ENCODE measurements at places on chromosomes 1 and 21. TPM values are rescaled to one million over a fixed set of nuclear protein-coding genes. Genes with fewer than 3 reads are reported as not detected.

GRCh38 chr1:16720351-16721223, 19.7 kb upstream of the RNU1-4 start:
- H3K4me1 ChIP-seq = no peaks in the 10 kb centered on the region
- H3K27me3 ChIP-seq = no peaks in the 10 kb centered on the region
- no peaks in the 10 kb centered on the region for H3K36me3 ChIP-seq
- no peak overlapping the region for H3K27ac ChIP-seq
- no peak overlapping the region for H3K4me3 ChIP-seq
- DNase-seq = no peak

GRCh38 chr1:58136387-58136786, 410.1 kb downstream of the OMA1 start:
- no peaks in the 10 kb centered on the region for H3K27me3 ChIP-seq
- no peak for DNase-seq
- H3K36me3 ChIP-seq = no peaks in the 10 kb centered on the region
- H3K4me3 ChIP-seq = no peak overlapping the region

DNA sequence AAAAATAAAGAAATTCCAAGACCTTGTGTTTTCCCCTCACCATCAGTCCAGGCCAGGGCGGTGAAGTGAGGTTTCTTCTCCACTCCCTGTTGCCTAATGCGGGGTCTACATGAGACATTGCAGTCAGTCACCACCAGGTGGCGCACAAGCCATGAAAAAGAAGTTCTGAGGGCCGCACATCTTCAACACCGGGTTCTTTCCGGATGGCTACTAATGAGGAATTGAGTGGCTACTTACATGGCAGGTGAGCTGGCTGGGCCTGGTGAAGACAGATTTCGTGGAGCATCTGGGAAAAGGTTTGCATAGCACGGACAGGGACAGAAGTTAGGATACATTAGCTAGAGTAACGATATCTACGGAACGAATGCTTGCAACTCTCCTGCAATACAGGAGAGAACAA, 15.8 kb upstream of the S100A11 start:
- DNase-seq = peak; percentile 78
- no peak overlapping the region for H3K4me3 ChIP-seq
- H3K27ac ChIP-seq = no peak overlapping the region
- H3K36me3 ChIP-seq = no peaks in the 10 kb centered on the region

DNA sequence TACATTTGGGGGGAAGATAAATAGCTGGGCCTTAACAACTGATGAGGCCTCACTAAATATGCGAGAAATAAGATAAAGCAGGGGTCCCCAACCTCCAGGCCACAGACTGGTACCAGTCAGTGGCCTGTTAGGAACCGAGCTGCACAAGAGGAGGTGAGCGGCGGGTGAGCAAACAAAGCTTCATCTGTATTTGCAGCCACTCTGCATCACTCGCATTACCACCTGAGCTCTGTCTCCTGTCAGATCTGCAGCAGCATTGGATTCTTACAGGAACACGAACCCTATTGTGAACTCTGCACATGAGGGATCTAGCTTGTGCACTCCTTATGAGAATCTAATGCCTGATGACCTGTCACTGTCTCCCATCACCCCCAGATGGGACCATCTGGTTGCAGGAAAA, 5.2 kb upstream of the PAXBP1 start:
- H3K27ac ChIP-seq = no peak overlapping the region
- H3K27me3 ChIP-seq = no peaks in the 10 kb centered on the region
- peaks cover 10% of the 10 kb centered on the region for H3K4me1 ChIP-seq
- H3K4me3 ChIP-seq = no peak overlapping the region
- H3K36me3 ChIP-seq = no peaks in the 10 kb centered on the region
- no peak for DNase-seq

DNA sequence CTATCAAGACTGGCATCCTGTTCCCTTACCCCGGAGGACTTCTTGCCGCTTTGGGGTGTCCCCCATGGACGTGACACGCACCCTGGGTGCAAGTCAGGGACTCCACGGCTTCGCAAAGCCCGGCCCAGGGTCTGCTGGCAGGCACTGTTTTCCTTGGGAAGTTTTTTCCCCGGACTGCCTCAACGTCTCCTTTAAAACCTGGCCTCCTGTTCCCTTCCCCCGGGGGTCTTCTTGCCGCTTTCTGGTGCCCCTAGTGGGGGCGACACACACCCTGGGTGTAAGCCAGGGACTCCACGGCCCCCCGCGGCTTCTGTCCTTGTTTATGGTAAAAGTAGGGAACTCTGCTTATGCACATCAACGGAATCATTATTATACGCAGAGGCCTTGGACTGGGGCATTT, 136.6 kb downstream of the LIPI start:
- DNase-seq = no peak
- no peak overlapping the region for H3K27ac ChIP-seq
- H3K27me3 ChIP-seq = no peaks in the 10 kb centered on the region
- no peaks in the 10 kb centered on the region for H3K36me3 ChIP-seq
- H3K4me1 ChIP-seq = no peaks in the 10 kb centered on the region
- H3K4me3 ChIP-seq = no peak overlapping the region

DNA sequence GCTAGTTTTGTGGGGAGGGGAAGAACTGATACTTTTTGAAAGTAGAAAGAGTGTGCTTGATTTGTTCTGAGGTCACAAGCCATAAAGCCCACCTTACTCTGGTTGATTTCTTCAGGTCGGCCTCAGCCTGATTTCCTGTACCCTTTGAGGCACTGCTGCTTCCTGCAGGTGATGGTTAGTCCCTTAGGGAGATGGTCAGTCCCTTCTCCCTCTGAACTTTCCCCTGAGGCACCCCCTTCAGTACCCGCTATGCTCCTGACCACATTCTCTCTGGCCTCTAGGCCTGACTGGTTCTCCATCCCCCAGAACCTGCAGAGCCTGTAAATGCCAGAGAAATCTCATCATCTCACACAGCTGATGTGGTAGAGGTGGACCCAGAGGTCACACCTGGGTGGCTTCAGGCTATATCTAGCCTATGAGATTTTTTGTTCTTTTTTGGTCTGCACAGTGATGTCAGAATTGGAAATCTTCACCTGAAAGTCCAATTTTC, 15.0 kb upstream of the ID3 start:
- no peak overlapping the region for H3K27ac ChIP-seq
- DNase-seq = no peak
- no peaks in the 10 kb centered on the region for H3K36me3 ChIP-seq

Gene RNU1-1
- total RNA-seq = 3,866 TPM

- peaks cover 6% of the 10 kb centered on the region for H3K27me3 ChIP-seq
- no peaks in the 10 kb centered on the region for H3K4me1 ChIP-seq
- peak; percentile 18 for DNase-seq
- H3K4me3 ChIP-seq = no peak overlapping the region
Observed at GRCh38 chr1:18820791-18821641, 38.4 kb downstream of the TAS1R2 start.

DNA sequence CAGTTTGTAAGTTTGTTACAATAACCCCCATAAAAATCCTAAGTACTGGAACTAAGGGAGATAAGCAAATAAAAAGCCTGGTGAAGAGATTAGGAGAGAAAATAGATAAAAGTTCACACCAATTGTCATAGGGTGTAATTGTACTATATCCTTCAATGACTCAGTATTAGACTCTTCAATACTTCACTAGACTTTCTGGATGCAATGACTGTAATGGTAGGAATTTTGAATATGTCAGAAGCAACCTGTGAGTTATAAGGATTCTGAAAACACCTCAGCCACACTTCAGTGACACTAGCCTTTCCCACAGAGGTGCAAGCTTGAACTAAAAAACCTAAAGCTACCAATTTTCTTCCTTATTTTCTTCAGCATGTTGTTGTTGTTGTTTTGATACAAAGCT, 147.9 kb downstream of the PTGER3 start:
- H3K4me3 ChIP-seq = no peak overlapping the region
- no peak for DNase-seq
- H3K4me1 ChIP-seq = no peaks in the 10 kb centered on the region
- H3K27ac ChIP-seq = no peak overlapping the region
- no peaks in the 10 kb centered on the region for H3K27me3 ChIP-seq

DNA sequence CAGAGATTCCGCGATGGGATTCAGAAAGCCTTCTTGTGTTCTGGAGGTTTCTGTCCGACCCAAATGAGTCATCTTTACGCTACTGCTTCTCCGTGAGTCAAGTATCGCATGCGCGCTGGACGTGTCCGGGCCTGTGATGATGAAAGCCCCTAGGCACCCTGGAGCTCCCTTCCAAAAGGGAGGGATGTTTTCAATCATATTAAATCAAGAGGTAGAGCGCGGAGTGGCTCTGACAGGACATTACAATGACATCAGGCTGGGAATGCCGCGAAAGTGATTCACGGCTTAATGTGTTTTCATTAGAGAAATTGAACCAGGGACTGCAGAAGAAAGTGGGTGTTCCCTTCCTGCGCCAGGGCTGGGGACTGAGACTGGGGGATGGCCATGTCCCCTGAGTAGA, 48.5 kb downstream of the AJAP1 start:
- no peaks in the 10 kb centered on the region for H3K36me3 ChIP-seq
- H3K27ac ChIP-seq = no peak overlapping the region
- H3K4me1 ChIP-seq = no peaks in the 10 kb centered on the region
- no peak overlapping the region for H3K4me3 ChIP-seq
- no peaks in the 10 kb centered on the region for H3K27me3 ChIP-seq
- no peak for DNase-seq

- H3K36me3 ChIP-seq = peaks cover 27% of the 10 kb centered on the region
- H3K27me3 ChIP-seq = no peaks in the 10 kb centered on the region
- H3K4me3 ChIP-seq = peak overlapping the region; percentile 98
- DNase-seq = no peak
- peak overlapping the region; percentile 97 for H3K27ac ChIP-seq
Observed at GRCh38 chr1:25247829-25248754, 838 bp upstream of the RSRP1 start.

DNA sequence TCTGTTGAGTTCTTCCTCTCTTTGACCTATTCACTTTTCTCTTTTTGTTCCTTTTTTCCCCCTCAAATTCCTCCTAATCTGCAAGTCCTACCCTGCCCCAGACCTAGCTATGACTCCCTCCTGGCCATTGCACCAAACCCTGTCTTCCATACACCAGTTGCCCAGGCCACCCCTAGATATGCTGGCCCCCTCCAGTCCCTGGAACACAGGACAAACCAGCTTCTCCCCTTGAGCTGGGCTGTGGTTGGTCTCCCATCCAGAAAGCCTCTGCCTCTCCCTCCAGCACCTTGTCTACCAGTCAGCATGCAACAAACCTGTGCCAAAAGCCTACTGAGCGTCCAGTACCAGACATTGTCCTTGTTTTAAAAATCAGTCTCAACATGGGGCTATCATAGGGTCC, 59.4 kb downstream of the ELK4 start:
- H3K36me3 ChIP-seq = no peaks in the 10 kb centered on the region
- no peak overlapping the region for H3K4me3 ChIP-seq
- H3K27me3 ChIP-seq = peaks cover 11% of the 10 kb centered on the region
- no peak overlapping the region for H3K27ac ChIP-seq

DNA sequence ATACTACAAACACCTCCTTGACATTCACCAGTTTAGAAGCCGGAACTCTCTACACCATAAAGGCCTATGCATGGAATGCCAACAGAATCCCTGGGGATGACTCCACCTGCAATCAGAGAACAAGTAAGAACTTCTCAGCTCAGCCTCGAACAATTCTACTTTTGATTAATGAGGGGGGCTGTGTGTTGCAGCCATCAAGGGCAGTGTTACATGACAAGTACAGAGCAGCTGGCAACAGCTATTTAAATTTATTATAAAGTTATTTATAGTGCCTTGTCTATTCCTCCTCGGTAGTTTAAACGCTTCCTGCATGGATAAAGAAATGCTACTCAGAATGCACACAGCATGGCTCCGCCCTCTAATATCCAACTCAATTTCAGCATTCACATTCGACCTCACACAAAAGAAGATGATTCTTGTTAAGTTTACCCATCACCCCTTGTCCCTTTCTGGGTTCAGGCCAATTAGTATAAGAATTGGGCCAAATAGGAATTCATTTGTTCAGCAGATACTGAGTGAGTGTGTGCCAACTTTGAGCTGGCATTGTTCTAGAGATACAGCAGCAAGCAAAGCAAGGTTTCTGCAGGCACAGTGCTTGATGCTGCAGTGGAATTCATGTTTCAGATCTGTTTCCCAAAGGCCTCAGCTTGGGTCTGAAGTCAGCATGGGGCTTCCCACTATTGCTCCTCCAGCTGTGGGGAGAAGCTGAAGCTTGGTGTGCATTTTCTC, 6.4 kb downstream of the FNDC7 start:
- H3K4me1 ChIP-seq = no peaks in the 10 kb centered on the region
- no peaks in the 10 kb centered on the region for H3K27me3 ChIP-seq
- H3K36me3 ChIP-seq = no peaks in the 10 kb centered on the region
- DNase-seq = no peak
- no peak overlapping the region for H3K4me3 ChIP-seq
- H3K27ac ChIP-seq = no peak overlapping the region

Gene ZBTB8A
- not detected for total RNA-seq

- H3K4me3 ChIP-seq = no peak overlapping the region
- H3K27me3 ChIP-seq = peaks cover 4% of the 10 kb centered on the region
- H3K4me1 ChIP-seq = no peaks in the 10 kb centered on the region
Observed at GRCh38 chr1:201649761-201650622, 111.1 kb downstream of the NAV1 start.

Gene ID3
- total RNA-seq = 89.6 TPM

DNA sequence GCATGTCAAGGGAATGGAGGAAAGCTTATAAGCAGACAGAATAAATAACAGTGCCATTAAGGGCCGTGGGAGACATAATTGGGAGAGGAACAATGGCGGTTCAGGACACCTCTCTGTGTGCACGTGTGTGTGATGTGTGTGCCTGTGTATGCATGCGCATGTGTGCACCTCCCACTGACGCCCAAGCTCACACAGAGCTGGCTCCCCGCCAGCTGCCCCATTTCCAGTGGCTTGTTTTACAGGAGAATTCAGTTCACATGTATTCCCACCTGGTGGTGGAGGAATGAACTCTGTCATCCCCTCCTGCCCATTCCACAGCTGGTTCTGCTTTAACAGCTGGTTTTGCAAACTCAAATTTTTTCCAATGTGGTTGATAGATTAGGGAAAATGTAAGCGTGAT, 262.2 kb downstream of the AJAP1 start:
- no peak for DNase-seq
- no peaks in the 10 kb centered on the region for H3K36me3 ChIP-seq
- no peak overlapping the region for H3K27ac ChIP-seq
- no peaks in the 10 kb centered on the region for H3K27me3 ChIP-seq
- H3K4me1 ChIP-seq = no peaks in the 10 kb centered on the region
- H3K4me3 ChIP-seq = no peak overlapping the region

GRCh38 chr1:2542246-2542915, 12.3 kb upstream of the HES5 start:
- DNase-seq = no peak
- no peak overlapping the region for H3K4me3 ChIP-seq
- H3K36me3 ChIP-seq = no peaks in the 10 kb centered on the region
- H3K27me3 ChIP-seq = no peaks in the 10 kb centered on the region
- H3K27ac ChIP-seq = no peak overlapping the region

DNA sequence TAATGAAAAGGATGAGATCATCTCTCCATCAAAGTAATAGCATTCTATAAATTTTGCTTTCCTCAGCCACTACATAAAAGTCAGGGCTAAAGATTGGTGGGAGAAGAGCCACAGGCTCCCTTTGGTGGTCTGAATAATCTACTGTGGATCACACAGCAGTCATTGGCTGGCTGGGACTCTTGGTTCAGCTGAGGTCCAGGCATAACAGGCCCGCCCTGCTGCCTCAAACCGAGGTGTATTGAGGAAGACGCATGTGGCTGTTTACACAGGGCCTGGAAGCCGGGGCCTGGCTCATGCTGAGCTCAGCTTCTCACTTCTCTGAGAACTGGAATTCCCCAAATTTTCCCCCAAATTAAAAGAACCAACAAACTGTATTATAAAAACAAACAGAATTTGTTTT, 139.2 kb downstream of the PTPRC start:
- DNase-seq = no peak
- no peak overlapping the region for H3K27ac ChIP-seq
- H3K4me1 ChIP-seq = no peaks in the 10 kb centered on the region
- H3K36me3 ChIP-seq = no peaks in the 10 kb centered on the region
- H3K4me3 ChIP-seq = no peak overlapping the region

Gene CHIT1
- total RNA-seq = 0.78 TPM

Gene TDRD5
- total RNA-seq = not detected

Data from CD4-positive, alpha-beta memory T cell (primary cell).